ENCODE measurements at places on chromosomes 4 and X.

DNA sequence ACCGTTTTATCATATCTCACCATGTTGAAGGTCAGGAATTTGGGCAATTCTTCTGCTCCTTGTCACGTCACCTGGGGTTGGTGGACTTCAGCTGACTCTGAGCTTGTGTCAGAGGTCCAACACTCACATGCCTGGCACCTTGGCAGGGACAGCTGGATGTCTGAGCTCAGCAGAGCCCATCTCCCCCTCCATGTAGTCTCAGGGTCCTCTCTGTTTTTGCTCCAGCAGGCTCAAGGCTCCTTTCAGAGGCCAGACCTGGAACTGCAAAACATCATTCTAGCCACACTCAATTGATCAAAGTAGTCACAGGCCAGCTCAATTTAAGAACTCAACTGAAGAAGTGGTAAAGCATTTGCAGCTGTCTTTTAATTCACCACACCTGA lies 45.4 kb downstream of the EDNRA start:
- no peak for DNase-seq

- DNase-seq: no peak
These were observed 8.7 kb upstream of the ZNF674 start for GRCh38 chrX:46553935-46554334.

DNA sequence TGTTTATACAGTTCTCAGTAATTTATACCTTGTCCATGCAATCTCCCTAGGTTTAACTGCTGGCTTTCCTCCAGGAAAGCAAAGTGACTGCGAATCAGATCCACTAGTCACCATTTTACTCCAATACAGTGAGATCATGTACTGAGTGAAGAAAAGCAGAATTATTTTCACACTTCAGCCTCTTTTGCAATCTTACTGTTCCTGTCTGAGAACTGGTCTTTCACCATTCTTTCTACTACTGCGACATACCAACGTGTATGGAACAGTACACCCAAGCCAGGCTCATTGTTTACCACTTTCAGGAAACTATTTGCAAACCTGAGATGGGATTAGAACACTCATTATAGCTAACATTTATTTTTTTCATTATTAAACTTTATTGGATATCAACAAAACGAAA lies 8.0 kb upstream of the MSL3 start:
- DNase-seq: no peak

DNA sequence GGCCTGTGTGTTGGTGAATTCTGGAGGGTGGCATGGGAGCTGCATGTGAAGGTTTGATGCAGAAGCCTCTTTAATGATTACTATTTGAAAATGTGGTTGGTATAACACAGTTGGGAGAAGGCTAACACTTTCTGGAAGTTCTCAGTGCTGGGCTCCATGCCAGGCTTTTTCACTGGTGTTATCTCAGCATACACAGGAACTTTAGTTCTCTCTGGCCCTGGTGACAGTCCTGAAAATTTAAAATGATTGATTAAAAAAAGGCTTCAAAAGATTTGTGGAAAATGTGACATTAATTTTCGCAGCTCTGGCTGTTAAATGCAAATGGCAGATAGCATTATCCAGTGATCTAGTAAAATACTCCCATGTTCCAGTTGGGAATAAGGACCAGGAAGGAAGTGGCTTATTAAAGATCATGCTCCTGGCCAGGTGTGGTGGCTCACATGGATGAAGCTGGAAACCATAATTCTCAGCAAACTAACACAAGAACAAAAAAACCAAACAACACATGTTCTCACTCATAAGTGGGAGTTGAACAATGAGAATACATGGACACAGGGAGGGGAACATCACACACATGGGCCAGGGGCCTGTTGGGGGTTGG lies 36.6 kb downstream of the DIPK2B start:
- no peak for DNase-seq

- no peak for DNase-seq
These were observed 142.7 kb downstream of the RPA4 start for GRCh38 chrX:97026406-97026805.

- no peak for DNase-seq
These were observed 177.1 kb upstream of the MID1 start for GRCh38 chrX:10797466-10797865.

DNA sequence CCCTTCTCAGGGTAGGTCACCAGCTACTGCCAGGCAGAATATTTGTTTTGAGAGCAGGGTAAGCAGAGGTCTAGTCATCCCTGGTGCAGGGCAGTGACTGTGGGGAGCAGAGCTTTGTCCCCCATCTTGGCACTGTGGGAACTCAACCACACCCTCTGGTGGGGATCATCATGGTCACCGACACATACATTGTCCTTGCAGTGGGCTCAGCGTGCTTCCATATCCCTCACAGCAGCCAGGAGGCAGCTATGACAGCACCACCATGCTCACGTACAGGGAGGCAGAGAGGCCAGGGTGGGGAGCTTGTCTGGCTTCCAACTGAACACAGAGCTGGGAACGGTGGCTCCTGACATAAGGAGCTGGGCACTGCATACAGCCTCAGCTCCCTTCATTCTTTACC lies 102.3 kb downstream of the ENPP6 start:
- no peak for DNase-seq

- no peak for DNase-seq
These were observed 113.0 kb upstream of the TLR3 start for GRCh38 chr4:185955826-185956543.
